ENCODE measurements at places on chromosomes 7 and 10.

DNA sequence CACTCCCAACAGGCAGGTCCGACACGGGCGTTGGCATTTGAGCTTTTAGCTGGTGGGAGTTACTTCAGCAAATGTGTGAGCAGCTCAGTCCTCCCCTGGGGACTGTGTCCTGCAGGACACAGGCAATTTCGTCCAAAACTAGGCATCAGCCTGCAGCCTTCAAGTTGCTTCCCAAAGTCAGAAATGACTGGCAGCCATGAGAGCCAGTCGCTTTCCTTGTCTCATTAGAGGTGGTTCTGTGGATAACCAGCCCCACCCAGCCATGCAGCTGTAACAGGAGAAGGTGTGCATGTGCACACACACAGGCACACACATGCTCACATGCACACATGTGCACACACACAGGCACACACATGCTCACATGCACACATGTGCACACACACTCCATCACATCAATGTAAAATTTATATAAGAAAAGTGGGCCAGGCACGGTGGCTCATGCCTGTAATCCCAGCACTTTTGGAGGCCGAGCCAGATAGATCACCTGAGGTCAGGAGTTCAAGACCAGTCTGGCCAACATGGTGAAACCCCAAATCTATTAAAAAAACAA lies 138.8 kb upstream of the TCERG1L start:
- DNase-seq: no peak

- DNase-seq: no peak
Measured at GRCh38 chr7:141444961-141445360, 106.2 kb upstream of the AGK start.

DNA sequence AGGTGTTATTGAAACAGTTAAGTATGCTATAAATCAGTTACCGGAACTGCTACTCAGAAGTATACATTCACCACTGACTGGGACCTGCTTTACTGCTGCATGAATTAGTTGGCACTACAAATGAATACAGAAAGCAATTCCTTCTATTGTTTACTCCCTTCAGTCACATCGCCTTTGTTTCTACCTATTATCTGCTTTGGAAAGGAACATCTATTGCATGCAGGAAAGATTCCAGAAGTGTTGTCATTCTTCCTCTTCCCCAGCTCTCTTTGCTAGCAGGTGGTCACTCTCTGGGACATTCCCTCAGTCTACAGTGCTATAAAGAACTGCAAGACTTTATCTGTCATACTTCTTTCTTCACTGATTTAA lies 131.3 kb downstream of the ANK3 start:
- DNase-seq: no peak

DNA sequence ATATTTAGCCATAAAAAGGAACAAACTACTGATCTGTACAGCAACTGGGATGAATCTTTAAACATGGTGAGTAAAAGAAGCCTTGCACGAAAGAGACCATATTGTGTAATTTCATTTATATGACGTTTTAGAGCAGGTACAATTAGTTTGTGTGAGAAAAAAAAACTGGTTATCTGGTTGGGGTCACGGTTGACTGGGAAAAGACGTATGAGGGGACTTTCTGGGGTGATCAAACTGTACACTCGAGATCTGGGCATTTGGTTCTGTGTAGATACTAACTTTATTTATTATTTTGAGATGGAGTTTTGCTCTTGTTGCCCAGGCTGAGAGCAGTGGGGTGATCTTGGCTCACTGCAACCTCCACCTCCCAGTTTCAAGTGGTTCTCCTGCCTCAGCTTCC lies 4.2 kb downstream of the PRKRIP1 start:
- no peak for DNase-seq

DNA sequence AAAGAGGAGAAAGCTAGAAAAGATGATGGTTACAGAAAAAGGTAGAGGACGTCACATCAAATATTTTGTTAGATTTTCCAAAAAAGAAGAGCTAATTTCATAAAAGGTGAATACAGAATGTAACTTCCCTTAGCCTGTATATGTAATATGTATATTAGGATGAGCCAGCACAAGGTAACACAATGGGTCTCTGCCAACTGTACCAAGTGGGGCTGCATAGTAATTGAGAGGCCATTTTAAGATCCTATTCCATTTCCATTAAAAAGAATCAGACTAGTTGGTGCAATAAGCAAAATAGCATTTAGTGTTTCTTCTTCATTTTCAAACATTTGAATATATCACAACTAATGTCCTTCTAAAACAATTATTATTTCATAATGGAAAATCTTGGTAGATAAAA lies 134.6 kb downstream of the SEMA3A start:
- DNase-seq: no peak

DNA sequence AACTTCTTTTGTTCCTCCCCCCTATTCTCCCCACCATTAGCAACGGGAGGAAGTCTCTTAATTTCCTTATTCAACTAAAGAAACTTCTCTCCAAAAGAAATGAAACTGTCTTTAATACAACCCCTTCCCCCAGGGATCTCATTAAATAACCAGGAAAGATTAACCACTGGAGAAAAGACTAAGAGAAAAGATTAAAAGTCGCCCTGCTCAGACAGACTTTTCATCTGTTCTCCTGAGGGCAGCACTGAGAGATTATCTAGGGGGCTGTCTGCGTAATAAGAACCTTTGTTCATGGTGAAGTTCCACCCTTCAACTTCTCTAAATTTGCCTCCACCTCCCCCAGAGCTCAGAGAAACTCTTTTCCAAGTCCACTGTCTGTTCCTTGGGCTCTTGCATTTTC lies 105.5 kb downstream of the HGF start:
- no peak for DNase-seq

GRCh38 chr10:16440396-16441133 lies 3.8 kb downstream of the PTER start:
- DNase-seq: no peak

DNA sequence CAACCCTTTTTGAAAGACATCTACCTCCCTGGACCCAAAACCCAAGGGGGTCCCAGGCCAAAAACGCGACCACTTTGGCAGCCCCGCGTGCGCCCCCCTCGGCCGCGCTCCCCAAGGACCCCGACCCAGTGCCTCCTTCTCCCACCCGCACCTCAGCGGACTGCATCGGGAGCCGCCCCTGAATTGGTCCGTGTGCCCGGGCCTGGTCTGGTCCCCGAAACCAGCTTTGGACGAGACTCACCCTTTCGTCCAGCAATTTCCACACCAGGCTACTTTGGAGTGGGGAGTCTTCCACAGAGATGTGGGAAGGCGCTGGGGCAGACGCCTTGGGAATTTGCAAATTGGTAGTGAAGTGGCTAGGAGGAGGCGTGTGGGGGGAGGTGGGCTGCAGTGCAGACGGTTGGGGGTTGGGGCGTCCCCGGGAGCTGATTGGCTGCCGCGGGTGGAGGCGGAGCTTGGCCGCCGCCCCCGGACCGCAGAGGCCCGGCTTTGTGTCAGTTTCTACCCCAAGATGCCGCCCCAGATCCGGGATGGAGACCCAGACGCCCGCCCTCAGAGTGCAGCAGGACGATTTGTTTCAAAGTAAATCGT lies 16.9 kb downstream of the TCAF1 start:
- DNase-seq: no peak

GRCh38 chr10:25078658-25079431 lies 62.4 kb downstream of the THNSL1 start:
- DNase-seq: no peak

Data from OCI-LY7 (cell line).